Activated CD4-positive, alpha-beta T cell treated with anti-CD3 and anti-CD28 coated beads, Interleukin-2, amount 50 U/mL, for 16 hours (primary cell): ENCODE measurements at places on chromosomes 6 and 20.

- peak; percentile 60 for DNase-seq
These were observed 3.2 kb upstream of the DEF6 start for GRCh38 chr6:35294308-35294945.

GRCh38 chr6:17419189-17419575 is 25.8 kb downstream of the CAP2 start:
- no peak for DNase-seq

DNA sequence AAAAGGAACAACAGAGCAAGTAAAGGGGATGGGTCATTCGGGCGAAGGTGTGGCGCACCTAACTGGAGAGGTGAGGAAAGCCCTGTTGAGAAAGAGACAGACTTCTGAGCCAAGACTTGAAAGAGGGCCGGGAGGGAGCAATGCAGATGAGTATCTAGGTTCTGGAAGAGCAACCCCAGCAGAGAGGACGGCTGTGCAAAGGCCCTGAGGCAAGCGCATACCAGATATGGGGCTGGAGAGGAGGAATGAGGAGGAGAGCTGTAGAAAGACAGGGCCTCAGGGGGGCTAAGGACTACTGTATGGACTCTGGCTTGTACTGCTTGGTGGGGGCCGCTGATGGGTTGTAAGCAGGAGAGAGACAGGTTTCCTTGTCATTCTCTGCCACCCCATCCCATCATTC is 21.9 kb downstream of the TRERF1 start:
- no peak for DNase-seq

DNA sequence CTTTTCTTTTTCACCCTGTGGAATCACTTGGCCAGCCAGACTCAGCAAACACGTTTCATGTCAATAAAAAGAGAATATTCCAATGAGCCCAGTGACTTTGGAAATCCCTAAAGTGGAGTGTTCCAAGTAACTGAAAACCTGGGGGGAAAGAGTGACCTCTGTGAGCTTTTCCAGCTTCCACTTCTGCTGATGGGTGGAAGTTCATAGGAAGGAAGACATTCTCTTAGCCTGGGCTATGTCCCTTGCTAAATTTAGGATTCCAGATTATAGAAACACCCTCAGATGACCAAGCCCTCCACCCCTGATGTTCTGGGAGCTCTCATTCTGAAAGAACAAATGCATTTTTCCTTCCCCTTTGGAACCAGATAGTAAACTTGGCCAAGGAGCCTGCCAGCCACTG is 44.8 kb upstream of the EDN1 start:
- DNase-seq = no peak

DNA sequence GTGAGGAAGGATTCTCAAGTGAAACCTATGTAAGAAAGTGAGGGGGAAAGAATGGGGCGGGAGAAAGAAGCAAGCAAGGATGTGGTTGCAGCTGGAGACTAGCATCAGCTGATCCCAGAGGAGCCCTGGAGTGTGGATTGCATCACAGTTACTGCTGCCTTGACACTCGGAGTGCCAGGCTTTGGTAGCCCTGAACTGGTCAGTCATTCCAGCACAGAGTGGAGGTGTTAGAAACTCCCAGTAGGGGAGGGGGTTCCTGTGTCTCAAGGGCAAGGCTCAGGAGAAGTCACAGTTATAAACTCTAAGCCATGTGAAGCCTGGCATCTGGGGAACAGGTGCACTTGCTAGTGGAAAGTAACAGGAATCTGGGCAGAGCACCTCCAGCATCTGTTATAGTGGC is 23.5 kb downstream of the SNAP25 start:
- no peak for DNase-seq

GRCh38 chr6:20533746-20534294 is 437 bp upstream of the CDKAL1 start:
- no peak for DNase-seq

- peak; percentile 63 for DNase-seq
These were observed 435 bp downstream of the ZSWIM3 start for GRCh38 chr20:45857882-45858216.
